ENCODE measurements at places on chromosomes 3 and 15.

GRCh38 chr3:56837196-56837955 lies 35.6 kb upstream of the ARHGEF3 start:
- no peak for DNase-seq

- peak; percentile 6 for DNase-seq
These were observed 30.1 kb downstream of the TOMM70 start for GRCh38 chr3:100370756-100371155.

DNA sequence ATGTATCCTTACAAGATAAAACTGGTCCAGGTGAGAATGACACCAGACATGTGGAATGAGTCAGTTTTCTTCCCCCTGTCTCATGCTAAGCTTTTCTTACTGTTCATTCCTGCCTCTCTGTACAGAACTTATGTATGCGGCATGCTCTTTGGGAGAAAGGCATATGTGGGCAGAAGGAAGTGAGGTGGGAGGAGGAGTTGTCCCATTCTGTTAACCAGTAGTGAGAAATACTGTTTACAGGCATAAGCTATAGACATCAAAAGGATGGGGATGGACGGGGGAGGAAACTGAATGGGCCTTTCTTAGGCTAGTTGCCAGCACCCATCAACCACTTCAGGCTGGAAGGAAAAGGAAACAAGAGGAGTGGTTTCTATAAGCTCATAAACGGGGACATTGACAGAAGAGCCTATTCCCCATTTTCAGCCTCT lies 143.6 kb upstream of the BHLHE40 start:
- no peak for DNase-seq

GRCh38 chr3:5192571-5193365 lies 5.3 kb downstream of the EDEM1 start:
- DNase-seq: no peak

DNA sequence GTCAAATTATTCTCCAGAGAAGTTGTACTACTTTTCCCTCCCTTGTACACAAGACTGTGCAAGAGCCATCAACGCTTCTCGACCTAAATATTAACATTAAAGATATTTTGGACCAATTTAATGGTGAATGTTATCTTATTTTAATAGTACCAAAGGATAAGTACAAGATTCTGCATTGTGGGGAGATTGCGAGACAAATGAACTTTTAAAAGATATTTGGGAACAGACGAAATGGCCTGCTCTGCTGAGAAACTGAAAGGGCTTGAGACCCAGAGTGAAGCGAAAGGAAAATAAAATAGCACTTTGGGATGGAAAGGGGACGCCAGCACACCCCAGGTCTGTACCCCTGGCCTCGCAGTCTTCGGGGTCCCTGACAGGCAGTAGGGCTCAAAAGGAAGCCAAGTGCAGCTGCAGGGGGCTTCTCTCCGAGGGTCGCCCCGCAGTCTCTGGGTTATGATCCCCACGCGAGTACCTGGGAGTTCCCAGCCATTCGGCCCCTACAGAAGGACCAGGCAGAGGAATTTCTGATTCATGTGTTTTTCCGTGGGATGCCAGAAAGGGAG lies 97.6 kb upstream of the VGLL3 start:
- DNase-seq: peak; percentile 11

GRCh38 chr3:115804713-115805119 lies 181.4 kb downstream of the GAP43 start:
- peak; percentile 88 for DNase-seq

- peak; percentile 31 for DNase-seq
These were observed 64.8 kb upstream of the BCL6 start for GRCh38 chr3:187810021-187810446.

DNA sequence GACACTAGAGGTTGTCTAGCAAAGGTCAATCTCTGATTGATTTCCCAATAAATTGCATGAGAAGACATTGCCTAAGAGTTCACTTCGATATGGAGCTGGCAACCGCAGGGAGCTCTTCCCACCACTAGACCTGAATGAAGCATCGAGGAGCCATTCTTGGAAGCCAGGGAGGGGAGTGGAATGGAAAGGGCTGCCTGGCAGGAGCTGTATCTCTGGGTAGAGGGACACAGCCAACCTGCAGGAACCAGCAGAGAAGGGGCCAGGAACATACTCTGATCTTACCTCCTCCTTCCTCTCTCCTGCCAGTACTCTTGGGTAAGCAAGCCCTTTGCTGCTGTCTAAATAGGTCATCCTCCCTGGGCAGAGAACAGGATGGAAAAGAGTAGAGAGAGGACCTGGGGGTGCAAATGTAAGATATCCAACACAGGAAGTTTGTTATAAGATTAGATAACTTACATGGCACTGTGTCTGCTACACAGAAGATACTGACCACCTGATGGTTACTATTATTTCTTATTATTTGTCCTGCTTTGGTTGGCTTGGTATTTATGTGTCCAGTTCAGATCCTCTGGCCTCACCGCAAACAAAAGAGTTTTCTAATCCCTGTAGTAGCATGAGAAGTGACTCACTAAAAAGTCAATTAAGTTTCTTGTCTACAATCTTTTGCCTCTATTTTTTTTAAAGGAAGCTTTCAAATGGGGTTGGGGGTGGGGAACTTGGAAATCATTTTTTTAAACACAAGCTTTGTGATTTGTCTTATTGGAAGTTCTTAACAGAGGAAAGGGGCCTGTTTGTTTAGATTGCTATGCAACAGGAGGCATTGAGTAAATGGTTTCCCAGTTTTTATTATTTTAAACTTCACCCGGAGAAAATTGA lies 156.7 kb upstream of the TSC22D2 start:
- DNase-seq: peak; percentile 64

DNA sequence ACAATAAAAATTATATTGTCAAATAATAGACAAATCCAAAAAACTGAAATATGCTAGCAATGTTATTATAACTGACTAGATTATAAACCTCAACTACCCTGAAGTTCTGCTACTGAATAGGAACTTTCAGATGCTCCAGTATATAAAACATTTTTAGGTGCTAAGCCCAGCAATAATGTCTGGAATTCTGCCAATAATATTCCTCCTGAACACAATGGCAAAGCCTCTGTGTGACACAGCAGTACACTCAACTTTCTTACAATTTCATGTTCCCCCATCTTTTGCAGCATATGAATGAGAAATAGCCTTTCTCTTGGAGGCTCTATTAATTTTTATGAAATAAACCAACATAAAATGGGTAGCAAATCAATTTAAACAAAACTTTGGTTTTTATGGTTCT lies 29.5 kb downstream of the ATOSA start:
- no peak for DNase-seq

DNA sequence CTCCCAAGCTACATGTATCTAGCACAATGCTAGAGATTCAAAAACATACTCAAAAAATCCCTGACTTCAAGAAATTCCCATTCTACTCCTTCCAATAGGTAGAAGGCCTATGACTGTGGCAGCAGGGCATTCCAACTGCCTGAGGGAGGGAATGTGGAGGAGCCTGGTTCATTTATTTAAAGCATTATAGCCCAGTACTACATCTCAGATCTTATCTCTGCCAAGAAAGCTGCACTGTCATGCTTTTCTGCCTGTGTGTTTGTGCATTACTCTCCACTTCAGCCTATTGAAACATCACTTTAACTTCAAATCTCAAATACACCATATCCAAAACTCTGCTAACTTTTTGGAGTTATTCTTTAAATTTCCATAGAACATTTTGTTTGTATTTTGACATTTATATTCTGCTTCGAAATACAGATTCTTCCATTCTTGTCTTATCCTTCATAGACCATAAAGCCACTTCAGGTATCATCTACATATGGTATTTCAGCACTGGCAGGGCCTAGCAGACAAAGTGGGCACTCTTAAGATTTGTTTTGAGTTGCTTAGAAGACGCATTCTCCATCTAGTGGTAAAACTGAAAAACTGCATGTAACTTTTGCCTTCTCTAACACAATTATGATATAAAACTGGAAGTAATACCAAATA lies 59.1 kb upstream of the NEDD4 start:
- DNase-seq: peak; percentile 62

- DNase-seq: peak; percentile 38
These were observed 138.5 kb downstream of the RORA start for GRCh38 chr15:61090386-61091288.

- peak; percentile 51 for DNase-seq
These were observed 29.9 kb upstream of the GPD1L start for GRCh38 chr3:32076566-32076965.

DNA sequence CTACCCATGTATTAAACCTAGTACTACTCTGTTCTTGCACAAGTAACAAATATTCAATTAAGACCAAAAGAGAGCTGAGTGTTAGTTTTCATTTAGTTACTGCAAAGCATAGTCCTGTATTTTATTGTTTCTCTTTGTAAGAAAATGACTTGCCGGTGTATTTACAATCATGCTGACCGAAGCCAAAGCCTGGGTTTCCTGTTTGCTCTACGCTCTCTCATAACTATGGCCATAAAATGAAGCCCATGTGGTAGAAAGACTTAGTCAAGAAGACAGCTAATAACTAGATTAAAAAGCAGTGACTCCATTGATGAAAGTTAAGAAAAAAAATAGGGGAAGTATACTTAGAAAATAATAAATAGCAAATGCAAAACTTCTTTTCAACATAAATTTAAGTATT lies 479.9 kb downstream of the CNTN4 start:
- DNase-seq: no peak

DNA sequence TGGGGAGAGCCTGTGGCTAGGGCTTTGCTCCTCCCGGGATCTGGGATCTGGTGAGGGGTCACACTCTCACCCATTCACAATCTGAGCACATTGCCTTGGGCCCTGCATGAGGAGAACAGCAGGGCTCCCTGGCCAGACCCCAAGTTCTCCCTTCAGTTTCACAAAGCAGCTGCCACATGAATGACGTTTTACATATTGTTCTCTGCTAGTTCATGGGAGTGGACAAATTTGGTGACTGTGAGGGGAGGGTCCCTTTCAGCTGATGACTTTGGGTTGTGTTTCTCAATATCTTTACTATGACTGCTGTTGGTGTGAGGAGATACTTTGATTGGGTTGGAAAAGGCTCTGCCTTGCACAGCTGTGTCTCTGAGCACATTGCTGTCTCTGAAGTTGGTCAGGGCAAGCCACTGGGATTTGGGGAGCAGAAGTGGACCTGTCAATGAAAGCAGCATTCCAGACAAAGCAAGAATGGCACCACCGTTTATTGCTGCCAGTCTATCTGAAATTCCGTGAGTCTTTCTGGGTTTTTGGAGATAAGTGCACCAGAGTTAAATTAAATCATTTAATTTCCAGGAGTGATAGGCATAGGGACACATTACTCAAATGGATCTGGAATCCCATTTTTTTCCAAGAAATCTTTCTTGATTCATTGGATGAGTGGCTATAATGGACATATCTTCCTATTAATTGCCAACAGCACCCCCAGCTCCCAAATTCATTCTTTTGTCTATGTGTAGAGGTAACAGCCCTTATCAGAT lies 10.3 kb downstream of the TIMP4 start:
- DNase-seq: no peak

GRCh38 chr15:38127306-38127771 lies 125.3 kb upstream of the SPRED1 start:
- DNase-seq: no peak

GRCh38 chr3:65762235-65762580 lies 276.5 kb downstream of the MAGI1 start:
- no peak for DNase-seq

DNA sequence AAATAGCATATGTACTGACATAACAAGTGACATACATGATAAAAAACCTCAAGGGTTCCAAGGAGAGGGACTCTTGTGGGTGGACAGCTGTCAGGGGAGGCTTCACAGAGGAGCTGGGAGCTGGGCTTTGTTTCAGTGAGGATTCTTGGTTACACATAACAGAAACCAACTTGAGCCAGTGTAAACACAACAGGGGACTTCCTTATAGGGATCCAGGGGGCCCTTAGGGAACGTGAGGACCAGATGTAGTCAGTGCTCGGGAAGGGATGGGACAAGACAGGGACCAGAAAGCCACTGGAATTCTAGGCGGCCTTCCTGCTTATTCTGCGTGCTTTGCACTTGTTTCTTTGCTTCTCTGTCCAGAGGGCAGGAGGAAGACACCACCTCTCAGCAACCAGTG lies 34.9 kb downstream of the SNAPC5 start:
- no peak for DNase-seq

DNA sequence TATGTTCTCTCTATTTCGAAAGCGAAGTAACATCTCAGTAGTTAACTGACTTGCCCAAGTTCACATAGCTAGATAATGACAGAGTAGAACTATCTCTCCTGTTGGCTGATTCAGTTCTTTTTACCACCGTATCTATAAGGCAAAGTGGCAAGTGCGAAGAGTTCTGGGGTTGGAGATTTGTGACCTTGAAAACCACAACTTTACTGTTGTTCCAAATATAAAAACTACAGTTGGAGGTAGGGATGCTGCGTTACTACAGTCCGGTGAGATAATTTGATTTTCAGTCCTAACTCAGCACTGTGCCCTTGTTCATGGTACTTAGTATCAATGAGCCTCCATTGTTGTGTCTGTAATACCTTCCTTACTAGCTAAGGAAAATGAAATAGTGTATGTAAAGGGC lies 71.2 kb upstream of the GOLGA8B start:
- no peak for DNase-seq

DNA sequence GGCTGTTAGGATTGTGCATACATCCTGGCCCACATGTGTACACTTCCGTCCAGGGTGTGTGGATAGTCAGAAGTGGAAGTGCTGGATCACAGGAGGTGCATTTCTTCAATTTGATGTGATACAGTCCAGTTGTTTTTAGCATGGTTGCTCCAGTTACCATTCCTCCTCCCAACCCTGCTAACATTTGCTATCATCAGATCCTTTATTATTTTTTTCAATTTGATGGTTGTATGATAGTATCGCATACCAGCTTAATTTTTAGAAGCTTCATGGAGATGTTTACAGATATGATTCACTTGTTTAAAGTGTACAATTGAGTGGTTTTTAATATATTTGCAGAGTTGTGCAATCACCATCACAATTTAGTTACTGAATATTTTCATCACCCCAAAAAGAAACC lies 202.7 kb downstream of the ITPR1 start:
- no peak for DNase-seq

GRCh38 chr3:115667738-115668065 lies 44.4 kb downstream of the GAP43 start:
- DNase-seq: no peak

GRCh38 chr3:28232659-28233058 lies 8.8 kb upstream of the CMC1 start:
- no peak for DNase-seq

GRCh38 chr3:114274929-114275328 lies 18.9 kb upstream of the TIGIT start:
- DNase-seq: peak; percentile 11

- no peak for DNase-seq
These were observed 131.3 kb downstream of the PLD1 start for GRCh38 chr3:171678971-171679492.

- DNase-seq: no peak
These were observed 3.1 kb downstream of the KIF7 start for GRCh38 chr15:89652131-89652530.

DNA sequence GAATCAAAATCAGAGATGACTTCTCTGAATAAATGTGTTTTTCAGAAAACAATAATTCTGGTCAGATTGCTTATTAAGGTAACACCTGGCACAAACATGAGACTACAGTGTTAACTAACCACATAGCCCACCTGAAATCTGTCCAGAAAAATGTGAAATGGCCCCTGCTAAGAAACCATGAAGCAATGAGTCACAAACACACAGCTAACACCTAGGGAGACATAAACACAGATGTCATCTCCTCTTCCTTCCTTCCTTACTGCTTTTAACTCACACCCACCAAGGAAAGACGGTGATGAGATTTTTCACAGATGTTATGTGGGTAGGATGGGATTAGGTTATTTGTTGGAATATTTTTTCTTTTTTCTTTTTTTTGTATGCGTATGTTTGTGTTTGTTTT lies 315.0 kb upstream of the STAC start:
- no peak for DNase-seq
